ENCODE measurements at places on chromosomes 1 and 21. TPM values are rescaled to one million over a fixed set of nuclear protein-coding genes. Genes with fewer than 3 reads are reported as not detected.
A peak's percentile ranks its signal among the peaks of the same experiment; 100 is the strongest.

GRCh38 chr1:6447818-6448748 lies 17.9 kb downstream of the TNFRSF25 start:
- peak; percentile 74 for DNase-seq

DNA sequence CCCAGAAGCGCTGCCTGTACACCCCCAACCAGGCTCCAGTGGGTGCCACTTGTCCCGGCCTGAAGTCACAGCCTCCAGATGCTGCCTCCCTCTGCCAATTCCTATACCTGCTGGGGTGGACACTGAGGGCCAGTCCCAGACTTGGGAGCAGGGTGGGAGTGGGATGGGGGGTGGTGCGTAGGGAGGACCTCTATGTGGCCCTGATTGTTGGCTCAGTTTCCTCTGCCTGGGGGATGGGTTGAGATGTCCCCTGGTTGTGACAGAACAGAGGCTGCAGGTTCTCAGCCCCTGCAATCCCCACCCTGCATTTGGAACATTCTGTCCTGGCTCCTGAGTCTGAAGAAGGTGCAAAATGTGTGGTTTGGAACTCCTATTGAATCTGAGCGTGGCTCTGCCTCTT lies 27.2 kb downstream of the RAB7B start:
- no peak for DNase-seq

Gene NTMT2
- total RNA-seq, result not detected

Gene OR2L8
- total RNA-seq, result not detected
